Activated naive CD8-positive, alpha-beta T cell treated with anti-CD3 and anti-CD28 coated beads, Interleukin-2, amount 50 U/mL, for 24 hours (primary cell): ENCODE measurements at places on chromosomes 5 and 9.

GRCh38 chr9:71770170-71770569 is 1.9 kb upstream of the CEMIP2 start:
- no peak for DNase-seq

DNA sequence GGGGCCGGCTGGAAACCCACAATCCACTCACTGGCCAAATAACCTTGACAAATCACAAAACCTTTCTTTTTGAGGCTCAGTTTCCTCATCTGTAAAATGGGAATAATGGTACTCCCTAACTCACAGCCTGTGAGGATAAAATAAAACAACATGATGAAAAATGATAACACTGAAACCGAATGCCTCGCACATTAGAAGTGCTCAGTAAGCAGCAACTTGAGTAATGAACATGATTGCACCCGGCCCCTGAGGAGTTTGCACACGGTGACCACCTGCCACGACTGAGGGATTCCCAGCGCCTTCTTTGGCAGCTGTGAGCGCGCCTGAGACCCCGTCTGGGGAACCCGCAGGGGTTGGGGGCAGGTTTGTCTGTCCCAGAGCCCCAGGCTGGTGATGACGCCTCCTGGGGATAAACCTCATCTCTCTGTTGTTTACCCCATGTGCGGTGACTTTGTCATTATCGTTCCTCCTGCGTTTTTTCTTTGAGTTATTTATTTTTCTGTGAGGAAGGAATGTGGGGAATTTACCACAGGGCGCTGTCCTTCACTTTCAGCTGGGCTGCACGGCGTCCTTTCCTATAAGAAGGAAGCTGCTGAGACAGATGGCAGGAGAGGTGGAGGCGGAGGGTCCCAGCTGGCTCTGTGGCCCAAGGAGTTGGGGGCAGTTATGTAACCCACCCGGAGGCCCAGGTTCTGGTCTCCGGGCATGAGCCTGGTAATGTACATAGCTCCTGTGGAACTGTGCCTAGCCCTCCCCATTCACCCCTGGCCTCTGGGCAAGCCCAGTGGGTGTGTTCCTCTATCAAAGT is 3.0 kb upstream of the SYNPO start:
- DNase-seq: no peak

DNA sequence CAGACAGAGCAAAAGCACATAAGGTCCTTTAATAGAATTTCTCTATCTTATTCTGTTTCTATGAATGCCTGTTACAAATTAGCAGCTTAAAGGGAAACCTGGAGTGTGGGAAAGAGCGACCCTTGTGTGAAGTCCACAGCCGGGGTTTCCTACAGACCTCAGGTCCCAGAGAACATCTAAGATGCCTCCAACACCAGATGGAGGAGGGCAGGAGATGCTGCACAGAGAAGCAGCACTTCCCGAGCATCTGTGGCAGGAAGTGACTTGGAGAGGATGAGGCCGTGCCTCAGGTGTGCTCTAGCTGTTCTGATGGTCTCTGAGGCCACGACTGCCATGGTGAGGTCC is 26.8 kb downstream of the IRF1 start:
- no peak for DNase-seq

- no peak for DNase-seq
Observed at GRCh38 chr9:133674091-133674490, 37.9 kb downstream of the DBH start.

DNA sequence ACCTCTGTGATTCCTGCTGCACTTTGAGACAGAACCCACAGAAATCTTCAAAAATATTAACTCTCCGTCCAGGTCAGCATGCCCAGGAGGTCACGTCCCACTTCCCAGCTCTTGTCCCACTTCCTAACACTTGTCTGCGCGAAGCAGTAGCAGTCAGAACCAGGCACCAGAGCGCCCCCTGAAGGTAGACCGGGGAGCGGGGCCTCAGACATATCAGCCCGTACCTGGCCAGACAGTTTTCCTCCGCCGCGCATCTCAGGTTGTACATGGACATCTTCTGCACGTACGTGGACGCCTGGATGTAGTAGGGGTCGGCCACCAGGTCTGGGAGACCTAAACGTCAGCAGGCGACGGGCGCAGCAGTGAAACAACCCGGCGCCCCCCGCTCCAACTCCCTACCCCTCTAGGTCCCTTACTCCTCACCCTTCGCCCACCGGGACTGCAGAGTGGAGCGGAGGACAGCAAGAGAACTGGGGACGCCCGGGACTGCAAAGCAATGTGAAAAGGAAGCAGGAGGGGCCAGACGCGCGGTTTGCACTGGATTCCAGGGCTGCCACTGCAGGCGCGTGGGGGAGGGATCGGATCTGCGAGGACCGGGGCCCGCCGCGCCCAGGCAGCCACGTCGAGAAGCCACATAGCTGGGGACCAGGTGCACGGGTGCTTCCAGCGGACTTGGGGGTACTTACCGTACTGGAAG is 1.2 kb downstream of the LOX start:
- peak; percentile 68 for DNase-seq

DNA sequence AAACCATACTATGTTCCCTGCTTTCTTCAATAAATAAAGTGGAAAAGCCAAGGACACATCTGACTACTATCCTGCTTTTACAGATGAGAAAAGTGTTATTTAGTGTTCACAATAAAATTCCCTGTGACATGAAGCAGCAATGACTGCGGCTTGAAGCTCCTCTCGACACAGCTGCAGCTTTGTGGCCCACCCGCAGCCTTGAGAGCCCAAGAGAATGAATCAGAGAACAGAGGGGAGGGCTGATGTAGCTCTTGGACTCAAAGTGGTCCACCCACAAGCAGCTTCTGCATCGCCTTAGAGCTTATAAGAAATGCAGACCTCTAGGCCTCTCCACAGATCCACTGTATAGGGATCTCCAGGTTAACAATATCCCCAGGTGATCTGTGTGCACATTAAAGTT is 181.3 kb upstream of the GNA14 start:
- no peak for DNase-seq

DNA sequence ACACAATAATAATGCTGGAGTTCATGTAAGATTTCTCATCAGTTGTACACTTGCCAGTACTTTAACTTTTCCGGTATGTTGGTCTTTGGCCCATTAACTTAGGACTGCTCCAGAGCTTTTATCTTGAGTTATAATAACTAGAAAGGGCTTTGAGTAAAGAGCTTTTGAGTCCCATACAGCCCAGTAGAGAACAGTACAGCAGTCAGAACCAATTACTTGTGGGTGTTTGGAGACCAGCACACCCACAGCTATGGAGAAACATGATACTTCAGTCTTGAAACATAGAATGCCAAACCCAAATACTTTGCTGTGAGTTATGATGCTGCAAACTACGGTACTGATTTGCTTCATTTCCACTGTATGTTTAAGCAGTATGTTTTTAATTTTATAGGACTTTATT is 374.3 kb downstream of the CCDC171 start:
- DNase-seq: no peak

- DNase-seq: no peak
Observed at GRCh38 chr5:3300726-3301125, 294.9 kb upstream of the IRX1 start.

DNA sequence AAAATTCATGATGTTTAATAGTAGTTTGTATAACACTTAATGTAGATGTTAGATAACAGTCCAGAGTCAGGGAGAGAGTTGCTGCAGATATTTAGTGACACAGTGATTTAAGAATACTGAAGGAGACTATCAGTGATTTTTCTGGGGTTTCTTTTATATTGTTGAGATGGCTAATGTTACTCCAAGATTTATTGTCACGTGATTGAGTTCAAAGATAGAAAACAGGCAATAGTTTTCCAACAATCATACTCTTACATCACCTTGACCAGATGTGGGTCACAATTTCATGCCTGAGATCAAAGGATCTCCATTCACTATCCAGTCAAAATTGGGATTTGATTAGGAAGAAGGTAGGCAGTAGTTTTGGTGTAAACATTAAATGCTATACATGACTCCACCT is 580.0 kb upstream of the ARRDC3 start:
- DNase-seq: no peak

DNA sequence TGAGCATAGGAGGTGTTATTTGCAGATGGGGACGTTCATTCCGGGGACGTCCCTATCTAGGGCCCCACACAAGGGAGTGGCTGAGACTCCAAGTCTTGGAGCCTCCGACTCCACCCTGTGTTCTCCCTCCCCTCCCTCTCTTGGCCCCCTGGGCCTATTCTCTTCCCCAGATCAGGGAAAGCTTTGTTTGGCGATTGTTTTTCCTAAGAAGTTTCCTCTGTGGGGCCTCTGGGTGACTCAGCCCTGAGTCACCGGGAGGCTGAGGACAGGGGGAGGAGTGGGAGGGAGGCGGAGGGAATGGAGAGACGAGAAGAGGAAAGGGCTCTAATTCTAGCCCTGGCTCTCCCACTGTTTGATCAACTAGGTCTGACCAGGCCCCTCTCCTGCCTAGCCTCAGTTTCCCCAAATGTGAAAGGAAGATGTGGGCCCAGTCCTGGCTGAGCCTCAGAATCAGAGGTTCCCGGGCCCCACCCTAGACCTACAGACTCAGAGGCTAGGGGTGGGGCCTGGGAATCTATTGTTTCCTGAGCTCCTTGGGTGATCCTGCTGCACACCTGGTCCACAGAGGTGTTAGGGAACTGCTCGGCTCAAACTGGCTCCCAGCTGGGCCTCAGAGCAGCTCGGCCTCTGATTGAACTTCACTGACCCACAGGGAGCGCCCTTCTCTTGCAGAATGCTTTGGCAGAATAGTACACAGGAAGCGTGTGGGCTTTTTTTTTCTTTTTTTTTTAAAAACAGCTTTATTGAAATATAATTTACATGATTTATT is 19.2 kb downstream of the GSN start:
- DNase-seq: peak; percentile 26

GRCh38 chr5:60960591-60960990 is 15.6 kb downstream of the NDUFAF2 start:
- no peak for DNase-seq

GRCh38 chr9:92291577-92291976 is 1.9 kb downstream of the IARS1 start:
- no peak for DNase-seq

DNA sequence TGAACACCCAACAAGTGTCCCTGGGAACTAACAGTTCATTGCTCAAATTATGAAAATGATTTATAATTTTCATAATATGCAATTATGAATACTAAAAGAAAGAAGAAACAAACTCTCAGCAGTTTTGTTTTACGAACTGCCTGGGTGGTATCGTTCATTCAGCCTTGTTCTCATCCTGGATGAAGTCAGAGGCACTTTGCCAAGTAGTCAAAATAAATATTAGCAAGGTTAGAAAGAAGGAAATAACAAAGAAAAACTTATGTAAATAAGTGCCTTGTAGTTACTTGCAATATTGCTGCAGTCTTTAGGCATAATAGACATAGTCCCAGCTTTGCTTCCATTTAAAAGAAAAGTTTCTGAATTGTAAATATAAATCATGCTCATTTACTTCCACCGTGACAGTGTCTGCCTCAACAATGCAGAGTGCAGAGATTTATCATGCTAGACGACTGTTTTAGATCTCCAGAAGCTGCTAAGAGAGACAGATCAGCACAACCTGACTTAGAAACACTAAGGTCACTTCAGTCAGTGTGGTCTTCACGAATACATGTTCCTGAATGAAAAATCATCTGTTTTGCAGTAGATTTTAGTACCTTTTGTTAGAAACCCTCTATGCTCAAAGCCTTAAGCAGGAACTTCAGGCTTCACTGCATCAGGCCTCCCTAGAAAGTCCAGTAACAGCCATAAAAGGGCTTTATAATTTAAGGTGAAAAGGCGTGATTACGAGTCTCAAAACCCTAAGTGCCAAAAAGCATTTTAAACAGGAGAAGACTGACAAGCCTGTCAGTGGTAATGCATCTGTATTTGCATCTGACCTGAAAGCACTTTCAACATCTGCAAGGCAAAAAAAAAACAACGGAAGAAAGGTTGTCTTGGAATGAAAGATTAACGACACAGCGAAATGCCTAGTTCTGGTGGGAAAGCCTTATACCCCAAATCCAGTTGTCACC is 92.1 kb downstream of the TMEM167A start:
- DNase-seq: no peak

DNA sequence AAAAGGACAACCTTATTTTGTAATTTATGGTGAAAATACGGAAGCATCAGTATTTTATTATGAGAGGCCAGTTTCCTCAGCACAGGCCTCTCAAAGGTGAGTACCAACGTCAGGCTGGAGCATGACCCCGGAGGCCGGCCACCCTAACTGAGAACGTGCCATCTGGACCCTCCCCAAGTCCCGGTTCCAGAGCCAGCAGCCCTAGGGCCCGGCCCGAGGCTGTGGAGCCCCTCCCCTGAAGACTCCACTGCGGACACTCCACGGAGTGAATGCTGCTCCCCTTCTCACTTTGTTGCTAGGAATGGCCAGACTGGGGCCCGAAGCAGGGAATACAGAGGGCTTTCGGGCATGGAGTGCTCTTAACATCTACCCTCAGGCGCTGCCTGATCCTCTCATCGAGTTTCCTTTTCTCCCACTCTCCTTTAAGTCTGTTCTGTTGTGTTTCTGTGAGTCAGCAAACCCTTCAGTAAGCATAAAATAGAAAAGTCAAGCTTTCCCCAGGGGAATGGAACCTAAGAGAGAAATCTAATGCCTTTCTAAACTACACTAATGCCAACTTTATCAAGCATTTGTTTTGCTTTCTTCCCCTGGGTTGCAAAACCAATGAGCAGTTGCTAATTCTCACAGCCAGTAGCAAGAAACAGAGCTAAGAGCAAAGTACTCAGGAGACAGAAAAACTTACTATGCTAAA is 4.5 kb downstream of the BRD9 start:
- DNase-seq: no peak

GRCh38 chr5:113474100-113474728 is 14.0 kb downstream of the MCC start:
- DNase-seq: no peak

GRCh38 chr9:138048184-138048583 is 170.6 kb downstream of the CACNA1B start:
- no peak for DNase-seq

DNA sequence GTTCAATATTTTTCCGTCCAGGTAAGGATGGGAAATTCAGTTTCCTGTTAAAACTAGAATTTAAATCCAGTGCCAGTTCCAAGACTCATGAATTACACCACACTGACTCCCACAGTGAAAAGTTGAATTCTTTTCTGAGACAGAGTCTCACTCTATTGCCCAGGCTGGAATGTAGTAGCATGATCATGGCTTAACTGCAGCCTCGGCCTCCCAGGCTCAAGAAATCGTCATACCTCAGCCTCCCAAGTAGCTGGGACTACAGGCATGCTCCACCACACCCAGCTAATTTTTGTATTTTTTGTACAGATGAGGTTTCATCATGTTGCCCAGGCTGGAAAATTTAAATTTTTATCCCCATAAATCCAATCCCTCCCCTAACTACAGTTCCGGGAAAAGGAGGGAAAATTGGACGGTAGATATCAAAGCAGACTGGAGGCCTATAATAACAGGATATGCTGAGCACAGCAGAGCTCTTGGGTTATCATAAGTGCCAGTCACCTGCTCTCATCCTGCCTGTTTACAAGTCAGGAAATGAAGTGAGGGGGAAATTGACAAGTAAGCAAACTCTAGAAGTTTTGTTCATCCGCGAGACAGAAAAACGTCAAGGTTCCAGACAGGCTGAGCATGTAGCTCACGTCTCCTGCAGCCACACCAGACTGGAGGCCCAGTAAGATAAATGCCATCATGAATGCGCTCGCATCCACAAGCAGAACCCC is 105.7 kb downstream of the UGCG start:
- DNase-seq: no peak

GRCh38 chr9:90308691-90309090 is 333.9 kb downstream of the DIRAS2 start:
- no peak for DNase-seq

- DNase-seq: no peak
Observed at GRCh38 chr5:72662936-72663335, 153.5 kb upstream of the TNPO1 start.
